ENCODE measurements at places on chromosomes 13 and 19. TPM values are rescaled to one million over a fixed set of nuclear protein-coding genes. Genes with fewer than 3 reads are reported as not detected.

Gene CERS1
- 0.15 TPM for total RNA-seq

Gene CCDC8
- total RNA-seq, result 1.1 TPM

Gene CEACAM3
- total RNA-seq, result 1.1 TPM

Gene SCEL
- total RNA-seq, result 2.3 TPM

Gene ZNF358
- total RNA-seq, result 20.2 TPM

Gene ZNF784
- total RNA-seq, result 9.9 TPM

Gene CEACAM16
- not detected for total RNA-seq

- H3K36me3 ChIP-seq, result no peaks in the 10 kb centered on the region
- DNase-seq, result no peak
- no peak overlapping the region for H3K27ac ChIP-seq
- no peaks in the 10 kb centered on the region for H3K4me1 ChIP-seq
- H3K4me3 ChIP-seq, result no peak overlapping the region
Observed at GRCh38 chr13:33860526-33860925, 42.6 kb downstream of the RFC3 start.

DNA sequence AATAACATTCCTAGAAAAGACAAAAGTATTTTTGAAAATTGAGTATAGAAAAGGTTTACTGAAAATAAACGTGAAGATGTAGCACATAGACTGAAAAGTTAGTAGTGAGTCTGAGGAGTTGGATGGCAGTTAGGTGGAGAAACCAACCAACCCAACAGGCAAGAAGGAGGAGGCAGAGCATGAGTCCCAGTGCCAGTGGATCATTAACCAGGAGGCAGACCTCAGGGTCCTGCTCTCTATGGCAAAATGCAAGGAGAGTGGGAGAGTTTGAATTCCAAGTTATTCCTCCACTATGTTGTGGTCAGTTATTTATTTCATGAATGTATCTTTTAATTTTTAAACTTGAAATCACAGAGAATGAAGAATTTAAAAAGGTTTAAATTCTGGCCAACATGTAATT lies 446.4 kb downstream of the GPC6 start:
- no peak overlapping the region for H3K4me3 ChIP-seq
- H3K36me3 ChIP-seq, result no peaks in the 10 kb centered on the region
- no peak for DNase-seq
- H3K27ac ChIP-seq, result no peak overlapping the region
- no peaks in the 10 kb centered on the region for H3K4me1 ChIP-seq

DNA sequence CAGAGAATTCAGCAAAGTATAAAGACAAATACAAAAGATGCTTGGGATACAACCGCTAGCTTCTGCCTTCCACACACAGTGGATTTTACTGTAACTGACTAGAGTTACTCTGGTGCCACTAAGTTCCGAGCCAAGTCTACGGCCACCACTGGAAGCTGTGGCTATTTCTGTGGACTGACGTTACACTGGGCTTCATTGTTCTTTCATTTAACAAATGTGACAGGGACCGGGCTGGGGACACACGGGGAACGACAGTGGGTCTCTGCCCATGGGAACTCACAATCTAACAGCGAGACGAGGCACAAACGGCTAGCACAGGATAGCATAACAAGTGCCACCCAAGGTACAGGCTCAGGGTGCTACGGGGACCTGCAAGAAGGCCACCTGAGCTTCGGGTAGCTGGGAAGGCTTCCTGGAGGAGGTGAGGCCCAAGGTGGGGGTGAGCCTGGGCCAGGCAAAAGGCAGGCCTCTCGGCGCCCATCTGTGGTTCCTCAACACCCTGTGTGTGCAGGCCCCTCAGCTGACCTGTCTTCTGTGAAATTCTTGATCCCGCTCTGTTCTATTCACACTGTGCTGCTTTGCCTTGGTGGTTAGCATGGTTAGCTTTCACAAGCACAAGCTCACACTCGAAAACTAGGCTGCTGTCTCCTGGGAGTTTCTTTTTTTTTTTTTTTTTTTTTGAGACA lies 10.3 kb upstream of the IL4I1 start:
- H3K4me1 ChIP-seq, result no peaks in the 10 kb centered on the region
- DNase-seq, result no peak
- H3K36me3 ChIP-seq, result peaks cover 6% of the 10 kb centered on the region
- no peaks in the 10 kb centered on the region for H3K27me3 ChIP-seq
- no peak overlapping the region for H3K27ac ChIP-seq
- no peak overlapping the region for H3K4me3 ChIP-seq

GRCh38 chr13:39110518-39111097 lies 72.4 kb downstream of the NHLRC3 start:
- H3K27ac ChIP-seq, result no peak overlapping the region
- no peaks in the 10 kb centered on the region for H3K4me1 ChIP-seq
- H3K27me3 ChIP-seq, result no peaks in the 10 kb centered on the region
- DNase-seq, result no peak
- no peaks in the 10 kb centered on the region for H3K36me3 ChIP-seq
- no peak overlapping the region for H3K4me3 ChIP-seq

DNA sequence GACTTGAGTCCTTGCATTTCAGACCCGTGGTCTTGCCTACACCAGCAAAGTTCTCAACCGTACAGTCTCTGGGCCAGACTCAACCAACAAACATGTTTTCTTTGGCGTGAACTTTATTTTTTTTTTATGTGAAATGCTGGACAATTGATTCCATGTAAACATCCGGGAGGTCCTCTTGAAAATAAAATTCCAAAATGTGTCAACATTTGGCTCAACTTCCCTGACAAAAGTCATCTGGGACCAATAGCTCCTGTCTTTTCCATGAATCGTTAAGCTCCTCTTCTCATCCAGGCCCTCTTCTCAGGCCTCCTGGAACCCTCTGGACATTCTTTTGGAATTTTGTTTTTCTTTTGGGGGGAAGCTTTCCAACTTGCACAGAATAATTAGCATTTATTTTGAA lies 2.7 kb downstream of the ALDH16A1 start:
- H3K27me3 ChIP-seq, result no peaks in the 10 kb centered on the region
- H3K4me3 ChIP-seq, result no peak overlapping the region
- no peaks in the 10 kb centered on the region for H3K36me3 ChIP-seq
- DNase-seq, result no peak
- H3K27ac ChIP-seq, result no peak overlapping the region

- no peak overlapping the region for H3K4me3 ChIP-seq
- no peak overlapping the region for H3K27ac ChIP-seq
- no peaks in the 10 kb centered on the region for H3K27me3 ChIP-seq
- H3K36me3 ChIP-seq, result no peaks in the 10 kb centered on the region
Observed at GRCh38 chr19:45817010-45817724, 2.1 kb upstream of the RSPH6A start.

DNA sequence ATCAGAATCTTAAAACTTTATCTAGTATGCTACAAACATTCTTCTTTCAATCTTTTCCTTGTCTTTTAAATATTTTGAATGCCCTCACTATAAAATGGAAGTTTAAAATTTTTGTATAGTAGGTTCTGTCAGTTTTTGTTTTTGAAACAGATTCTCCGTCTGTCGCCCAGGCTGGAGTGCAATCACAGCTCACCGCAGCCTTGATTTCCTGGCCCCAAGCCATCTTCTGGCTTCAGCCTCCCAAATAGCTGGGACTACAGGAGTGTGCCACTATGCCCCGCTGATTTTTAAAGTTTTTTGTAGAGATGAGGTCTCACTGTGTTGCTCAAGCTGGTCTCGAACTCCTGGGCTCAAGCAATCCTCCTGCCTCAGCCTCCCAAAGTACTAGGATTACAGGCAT lies 20.7 kb downstream of the PHF11 start:
- H3K4me3 ChIP-seq, result no peak overlapping the region
- no peaks in the 10 kb centered on the region for H3K27me3 ChIP-seq
- no peaks in the 10 kb centered on the region for H3K36me3 ChIP-seq
- DNase-seq, result no peak
- no peaks in the 10 kb centered on the region for H3K4me1 ChIP-seq

- no peak overlapping the region for H3K27ac ChIP-seq
- no peak for DNase-seq
- no peaks in the 10 kb centered on the region for H3K27me3 ChIP-seq
- no peaks in the 10 kb centered on the region for H3K36me3 ChIP-seq
Observed at GRCh38 chr19:33715462-33715861, 81.2 kb upstream of the KCTD15 start.

Measured in colonic mucosa (tissue), 4 donors.